Stimulated activated CD8-positive, alpha-beta memory T cell treated with anti-CD3 and anti-CD28 coated beads, Interleukin-7, amount 100 ng/mL, for 48 hours (primary cell): ENCODE measurements at places on chromosomes 2 and 18.

GRCh38 chr2:189854187-189854586 lies 69.9 kb downstream of the PMS1 start:
- DNase-seq, result no peak

DNA sequence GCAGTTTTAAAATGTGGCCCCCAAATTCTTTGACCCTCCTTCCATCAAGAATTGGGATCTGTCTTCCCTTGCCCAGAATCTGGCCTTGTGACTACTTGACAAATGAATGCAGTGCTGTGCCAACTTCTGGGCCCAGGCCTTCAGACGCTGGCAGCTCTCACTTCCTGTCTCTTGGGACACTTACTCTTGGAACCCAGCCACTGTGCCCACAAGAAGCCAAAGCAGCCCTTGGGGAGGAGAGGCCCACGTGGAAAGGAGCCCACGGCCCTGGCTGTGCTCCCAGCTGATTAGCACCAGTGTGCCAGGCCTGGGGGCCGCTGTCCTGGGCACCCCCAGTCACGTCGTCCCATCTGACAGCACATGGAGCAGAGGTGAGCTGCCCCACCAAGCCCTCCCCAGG lies 56.6 kb downstream of the RPL37A start:
- DNase-seq, result no peak

- DNase-seq, result no peak
These were observed 42.0 kb upstream of the MSH2 start for GRCh38 chr2:47360927-47361326.

GRCh38 chr18:23825496-23825895 lies 136.2 kb downstream of the LAMA3 start:
- no peak for DNase-seq

- DNase-seq, result no peak
These were observed 57.6 kb downstream of the SDC1 start for GRCh38 chr2:20167356-20167755.

- no peak for DNase-seq
These were observed 279.1 kb downstream of the ZEB2 start for GRCh38 chr2:144240656-144241339.

DNA sequence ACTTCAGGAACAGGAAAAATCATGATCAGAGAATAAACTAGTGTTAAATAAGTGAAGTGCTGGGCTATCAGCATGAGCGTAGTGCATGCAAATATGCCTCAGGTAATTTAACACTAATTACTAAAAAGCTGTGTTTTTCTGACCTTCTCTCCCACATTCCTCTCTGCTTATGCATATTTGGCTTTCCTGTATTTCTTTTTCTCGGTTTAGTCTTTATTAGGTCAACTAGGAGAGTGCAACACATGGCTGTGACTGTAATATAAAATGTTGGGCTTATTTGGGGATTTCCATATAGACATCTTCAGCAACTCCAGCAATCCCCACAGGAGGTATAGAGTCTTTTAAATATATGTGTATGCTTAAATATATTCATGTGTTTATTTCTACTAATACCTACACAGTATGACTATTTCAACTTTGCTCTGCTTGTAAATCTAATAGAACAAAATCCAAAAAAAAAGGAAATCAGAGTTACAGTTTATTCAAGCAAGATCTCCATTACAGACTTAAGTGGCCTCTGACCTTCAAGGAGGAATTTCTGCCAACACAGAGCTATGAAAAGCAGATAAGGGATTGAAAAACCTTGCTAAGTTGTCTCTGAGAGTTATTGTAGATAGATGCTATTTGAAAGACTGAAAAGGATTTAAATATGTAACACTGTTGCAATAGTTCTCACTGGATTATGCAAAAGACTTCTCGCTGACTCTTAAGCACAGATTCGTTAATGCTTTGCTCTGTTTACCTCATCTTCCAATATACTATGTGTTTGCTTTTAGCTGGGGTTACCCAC lies 359.5 kb upstream of the RGPD4 start:
- no peak for DNase-seq

DNA sequence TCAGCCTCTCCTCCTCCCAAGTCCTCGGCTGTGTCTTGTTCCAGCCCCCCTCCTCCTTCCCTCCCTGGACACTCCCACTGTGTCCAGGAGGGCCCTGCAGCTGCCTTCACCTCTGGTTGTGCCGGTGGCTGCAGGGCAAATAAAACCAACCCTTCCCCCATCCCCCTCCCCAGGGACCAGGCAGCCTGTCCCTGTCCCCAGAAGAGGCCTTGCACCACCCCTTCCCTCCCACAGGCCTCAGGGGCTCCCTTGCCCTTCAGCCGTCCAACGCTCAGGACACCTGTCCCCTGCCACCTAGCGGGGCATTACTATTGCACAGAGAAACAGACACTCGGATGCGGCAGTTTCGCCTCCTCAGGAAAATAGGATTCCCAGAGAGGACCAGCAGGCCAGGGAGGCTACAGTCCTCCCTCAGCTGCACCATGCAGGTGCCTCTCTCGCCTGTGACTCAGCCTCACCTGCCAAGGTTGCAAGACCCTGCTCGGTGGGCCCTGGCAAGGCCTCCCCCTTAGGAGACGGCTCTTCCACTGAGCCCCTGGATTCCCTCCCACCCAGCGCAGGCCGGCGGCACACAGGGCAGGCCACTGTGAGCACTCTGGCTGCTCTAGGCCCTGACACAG lies 5.5 kb upstream of the GPC1 start:
- no peak for DNase-seq

DNA sequence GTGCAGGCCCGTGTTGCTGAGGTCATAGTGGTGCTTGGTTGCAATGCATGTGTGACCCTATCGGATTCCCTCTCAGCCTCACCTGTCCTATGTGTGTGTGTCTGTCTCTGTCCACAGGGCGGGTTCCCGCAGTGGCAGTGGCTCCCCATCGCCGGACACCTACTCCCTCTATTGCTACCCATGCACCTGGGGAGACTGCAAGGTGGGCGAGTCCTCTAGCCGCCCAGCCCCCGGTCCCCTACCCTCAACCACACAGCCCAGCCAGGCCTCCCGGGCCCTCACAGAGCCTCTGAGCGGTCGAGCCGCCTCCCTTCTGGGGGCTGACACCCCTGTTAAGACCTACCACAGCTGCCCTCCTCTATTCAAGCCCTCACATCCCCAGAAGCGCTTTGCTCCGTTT lies 14.2 kb downstream of the GAREM2 start:
- no peak for DNase-seq

- DNase-seq, result no peak
These were observed 4.9 kb downstream of the GPR55 start for GRCh38 chr2:230920167-230920566.

DNA sequence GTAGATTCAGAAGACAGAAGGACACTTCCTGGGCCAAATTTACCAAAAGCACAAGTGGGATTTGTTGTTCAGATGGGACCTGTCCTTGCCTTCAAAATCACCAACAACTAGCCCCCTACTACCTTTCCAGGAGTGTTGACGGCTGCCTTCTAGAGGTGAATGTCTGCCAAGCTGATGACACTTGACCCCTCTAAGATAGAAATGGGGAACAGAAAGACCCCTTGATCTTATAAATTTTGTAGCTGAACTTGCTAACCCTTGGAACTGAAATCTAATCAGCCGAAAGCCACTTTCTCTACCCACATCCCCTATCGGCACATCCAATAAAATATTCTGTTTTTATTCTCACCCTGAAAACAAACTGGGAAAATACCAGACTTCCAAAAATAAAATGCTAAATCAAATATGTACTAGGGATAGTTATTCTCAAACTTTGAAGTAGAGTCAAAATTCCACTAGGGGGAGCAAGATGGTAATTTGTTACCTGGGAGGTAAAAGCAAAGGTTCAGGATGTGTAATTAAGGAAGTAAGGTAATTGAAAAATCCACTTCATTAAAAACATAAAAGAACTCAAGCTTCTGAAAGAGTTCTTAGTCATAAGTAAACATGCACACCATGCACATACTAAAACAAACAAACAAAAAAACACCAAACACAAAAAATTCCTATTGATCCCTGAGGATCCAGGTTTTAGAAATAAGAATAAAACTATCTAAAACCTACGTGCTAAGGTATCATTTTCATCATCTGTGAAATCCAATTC lies 119.2 kb downstream of the ANKRD44 start:
- DNase-seq, result no peak

DNA sequence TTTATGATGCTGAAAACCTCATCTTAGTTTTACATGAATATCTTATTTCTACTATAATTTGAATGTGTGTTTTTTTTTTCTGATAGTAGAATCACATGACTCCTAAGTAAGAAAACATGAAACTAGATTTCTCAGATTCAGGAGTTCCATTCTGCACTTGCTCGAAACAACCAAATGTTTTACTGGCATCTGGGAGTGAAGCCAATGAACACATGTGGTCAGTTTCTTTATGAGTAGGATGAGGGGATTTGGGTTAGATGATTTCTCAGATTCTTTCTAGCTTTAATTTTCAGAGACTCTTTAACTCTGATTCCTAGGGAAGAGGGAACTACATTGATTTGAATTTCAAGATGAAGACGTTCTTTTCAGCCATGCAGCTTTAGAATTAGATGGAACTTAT lies 225.0 kb upstream of the NT5C1B start:
- no peak for DNase-seq

DNA sequence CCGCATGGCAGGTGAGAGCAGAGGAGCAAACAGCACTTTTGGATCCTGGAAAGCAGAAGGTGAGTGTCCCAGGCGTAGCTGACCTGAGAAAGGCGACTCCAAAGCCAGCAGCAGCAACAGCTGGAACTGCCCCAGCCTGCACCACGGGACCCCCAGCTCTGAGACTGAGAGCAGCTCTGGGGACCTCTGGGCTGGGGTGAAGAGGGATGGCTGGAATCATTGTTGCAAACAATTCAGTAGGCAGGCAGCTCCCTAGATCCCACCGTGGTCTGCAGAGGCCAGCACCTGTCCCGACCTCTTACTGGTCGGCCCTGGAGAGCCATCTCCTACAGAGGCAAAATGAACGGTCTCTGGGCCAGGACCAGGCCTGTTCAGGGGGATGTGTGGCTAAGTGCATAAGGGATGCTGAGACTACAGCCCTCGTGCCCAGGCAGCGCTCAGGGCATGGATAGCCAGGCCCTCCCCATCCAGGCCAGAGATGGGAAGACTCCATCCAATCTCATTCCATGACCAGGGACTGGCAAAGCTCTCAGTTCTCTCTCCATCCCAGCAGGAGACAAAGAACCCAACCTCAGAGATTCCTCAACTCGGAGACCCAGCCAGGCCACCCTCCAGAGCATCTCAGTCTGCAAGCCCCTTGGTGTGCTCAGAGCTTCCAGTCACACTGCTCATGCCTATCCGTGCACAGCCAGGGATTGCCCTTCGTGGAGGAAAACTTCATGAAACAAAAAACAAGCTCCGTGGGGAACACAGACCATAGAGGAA lies 38.2 kb upstream of the ALPP start:
- no peak for DNase-seq

DNA sequence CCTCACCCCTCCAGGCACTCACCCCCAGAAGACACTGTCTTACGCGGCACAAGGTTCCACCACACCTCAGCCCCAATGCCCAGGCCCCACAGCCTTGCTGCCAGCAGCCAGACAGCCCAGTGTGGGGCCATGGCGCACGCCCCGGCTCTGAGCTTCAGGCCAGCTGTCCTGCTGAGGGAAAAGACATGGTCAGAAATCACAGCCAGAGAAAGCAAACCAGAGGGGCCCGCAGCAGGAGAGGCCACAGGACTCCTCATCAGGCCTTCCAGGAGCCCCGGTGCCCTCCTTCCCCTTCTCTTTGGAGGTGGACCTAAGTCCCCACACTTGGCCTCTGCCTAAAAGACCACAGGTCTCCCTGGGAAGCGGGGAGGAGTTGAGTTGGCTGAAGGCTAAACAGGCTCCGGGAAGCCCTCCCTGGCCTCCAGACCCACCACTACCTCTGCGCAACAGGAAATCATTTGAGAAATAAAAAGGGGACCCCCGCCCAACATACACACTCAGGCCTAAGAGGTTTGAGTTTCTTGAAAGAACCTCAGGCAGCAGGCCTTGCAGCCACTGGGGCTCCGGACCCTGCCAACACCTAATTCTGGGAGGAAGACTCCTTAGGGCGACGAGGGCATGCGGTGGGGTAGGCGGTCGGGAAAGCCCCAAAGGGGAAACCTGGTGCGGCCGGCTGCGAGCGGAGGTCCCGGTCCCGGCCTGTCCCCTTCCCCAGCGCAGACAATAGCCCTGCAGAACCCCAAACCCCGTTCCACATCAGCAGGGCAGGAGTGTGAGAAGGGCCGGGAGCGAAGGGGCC lies 1.9 kb downstream of the SEMA4C start:
- no peak for DNase-seq

DNA sequence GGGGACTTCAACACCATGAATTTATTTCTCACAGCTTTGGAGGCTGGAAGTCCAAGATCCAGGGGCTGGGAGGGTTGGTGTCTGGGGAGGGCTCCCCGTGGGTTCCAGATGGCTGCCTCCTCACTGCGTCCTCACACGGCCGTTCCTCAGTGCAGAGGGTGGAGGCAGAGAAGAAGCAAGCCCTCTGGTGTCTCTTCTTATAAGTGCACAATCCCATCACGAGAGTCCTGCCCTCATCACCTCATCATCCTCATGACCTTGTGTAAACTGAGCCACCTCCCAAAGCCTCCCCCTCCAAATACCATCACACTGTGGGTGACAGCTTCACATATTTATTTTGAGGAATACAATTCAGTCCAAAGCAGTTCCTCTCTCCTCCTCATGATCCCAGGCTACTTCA lies 26.3 kb downstream of the TMEM163 start:
- no peak for DNase-seq

- no peak for DNase-seq
These were observed 217.4 kb downstream of the CDCA7 start for GRCh38 chr2:173571887-173572680.

DNA sequence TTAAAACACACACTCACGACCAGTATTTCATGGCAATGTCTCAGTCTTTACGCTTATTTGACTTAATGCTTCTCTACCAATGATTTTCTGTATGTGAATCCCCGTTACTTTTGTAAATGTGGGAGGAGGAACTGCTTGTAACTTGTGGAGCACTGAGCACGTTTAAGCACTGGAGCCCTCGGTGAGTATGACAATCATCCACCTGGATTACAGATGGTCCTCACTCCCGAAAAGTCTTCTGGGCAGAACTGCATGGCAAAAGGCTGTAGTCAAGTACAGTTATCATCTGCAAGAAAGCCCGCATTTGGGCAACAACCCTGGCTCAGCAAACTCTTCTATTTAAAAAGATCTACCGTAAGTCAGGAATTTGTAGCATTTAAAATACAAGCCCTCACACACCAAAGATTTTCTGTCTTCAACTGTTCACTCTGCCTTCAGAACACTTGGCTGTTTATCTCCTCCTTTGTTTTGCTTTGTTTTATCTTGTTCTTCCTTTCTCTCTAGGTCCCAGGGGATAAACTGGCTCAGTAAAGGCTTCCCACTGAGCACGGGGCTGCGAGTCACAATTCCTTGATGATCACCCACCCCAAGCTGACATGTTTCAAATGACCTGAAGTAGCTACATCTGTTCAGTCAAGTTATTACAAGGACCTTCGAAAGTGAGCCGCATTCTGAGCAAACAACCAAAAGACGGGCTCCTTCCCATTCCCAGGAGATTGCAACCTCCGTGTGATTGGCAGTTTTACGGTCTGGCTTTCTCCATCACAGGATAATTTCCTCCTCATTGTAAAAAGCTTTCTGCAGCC lies 102.2 kb downstream of the DLGAP1 start:
- no peak for DNase-seq

GRCh38 chr18:13582178-13582670 lies 144.1 kb downstream of the FAM210A start:
- no peak for DNase-seq

GRCh38 chr2:233059547-233059796 lies 670 bp upstream of the INPP5D start:
- no peak for DNase-seq

- DNase-seq, result no peak
These were observed 17.6 kb upstream of the CXCR1 start for GRCh38 chr2:218184331-218184730.
